ENCODE measurements at places on chromosomes 2 and 18.

GRCh38 chr2:5394223-5394622 lies 298.0 kb upstream of the SOX11 start:
- DNase-seq = no peak

DNA sequence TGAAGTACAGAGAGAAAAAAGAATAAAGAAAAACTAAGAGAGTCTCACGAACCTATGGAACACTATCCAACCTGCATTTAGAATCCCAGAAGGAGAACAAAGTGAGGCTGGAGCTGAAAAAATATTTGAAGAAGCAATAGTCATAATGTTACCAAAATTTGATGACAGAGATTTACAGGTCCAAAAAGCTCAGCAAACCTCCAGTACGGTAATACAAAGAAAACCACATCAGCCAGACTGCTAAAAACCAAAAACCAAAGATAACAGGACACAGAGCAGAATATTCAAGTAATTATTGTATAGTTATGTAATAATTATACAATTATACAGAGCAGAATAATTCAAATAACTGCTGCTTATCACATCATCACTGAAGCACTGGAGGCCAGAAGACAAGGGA lies 23.7 kb downstream of the ATL2 start:
- DNase-seq = no peak

GRCh38 chr18:60122339-60122738 lies 222.5 kb downstream of the PMAIP1 start:
- DNase-seq = no peak

DNA sequence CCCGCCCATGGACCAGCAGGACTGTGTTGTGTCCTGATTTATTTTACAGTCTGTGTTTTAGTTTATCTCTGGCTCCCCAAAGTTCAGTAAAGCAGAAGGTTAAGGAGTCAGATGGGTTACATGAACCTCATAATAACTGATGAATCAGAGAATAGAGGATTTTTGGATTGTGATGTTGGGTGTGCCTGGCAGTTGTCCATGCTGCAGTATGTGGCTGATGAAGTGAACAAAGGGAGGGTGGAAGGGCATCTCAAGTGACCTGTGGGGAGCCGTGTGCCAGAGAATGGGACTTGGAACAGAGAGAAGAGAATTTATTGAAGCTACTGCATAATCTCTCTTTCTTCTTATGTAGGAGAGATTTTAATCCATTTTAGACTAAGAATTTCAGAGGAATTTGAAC lies 145.5 kb downstream of the MAP4K4 start:
- no peak for DNase-seq

- no peak for DNase-seq
Measured at GRCh38 chr2:109337221-109337620, 208.2 kb downstream of the SH3RF3 start.

GRCh38 chr2:43376523-43377198 lies 150.3 kb upstream of the ZFP36L2 start:
- no peak for DNase-seq

DNA sequence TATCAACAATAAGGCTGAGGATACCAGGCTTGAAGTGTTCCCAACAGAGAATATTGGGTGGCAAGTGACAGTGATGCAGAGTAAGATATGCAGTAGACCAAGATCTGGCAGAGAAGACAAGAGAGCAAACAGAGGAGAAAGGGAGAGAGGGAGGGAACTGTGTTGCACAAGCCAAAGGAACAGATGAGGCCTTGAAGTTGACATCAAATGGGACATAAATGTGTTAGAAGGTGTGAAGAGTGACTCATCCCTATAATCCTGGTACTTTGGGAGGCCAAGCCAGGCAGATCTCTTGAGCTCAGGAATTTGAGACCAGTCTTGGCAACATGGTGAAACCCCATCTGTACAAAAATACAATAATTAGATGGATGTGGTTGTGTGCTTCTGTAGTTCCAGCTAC lies 342.9 kb downstream of the PARD3B start:
- no peak for DNase-seq

DNA sequence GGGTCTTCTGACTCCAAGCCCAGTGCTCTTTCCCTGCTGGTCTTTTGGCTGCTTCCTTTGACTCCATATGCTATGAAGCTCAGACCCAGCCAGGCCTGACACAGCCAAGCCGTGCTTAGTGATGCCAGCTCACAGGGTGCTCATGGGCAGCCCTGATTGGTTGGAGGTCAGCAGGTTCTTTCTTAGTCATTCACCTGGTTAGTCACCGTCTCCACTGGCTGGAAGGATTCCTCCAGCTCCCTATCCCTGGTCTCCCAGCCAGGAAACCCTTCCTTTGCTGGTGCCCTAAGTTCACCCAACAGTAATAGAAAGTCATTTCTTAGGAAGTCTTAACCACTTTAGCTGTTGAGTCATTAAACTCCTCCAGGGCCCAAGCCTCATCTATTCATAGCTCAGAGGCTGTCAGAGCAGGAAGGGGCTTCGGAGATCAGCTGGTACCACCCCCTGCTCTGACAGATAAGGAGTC lies 3.9 kb downstream of the KCNK3 start:
- DNase-seq = no peak

- DNase-seq = no peak
Measured at GRCh38 chr2:146544701-146545100, 1300.1 kb upstream of the ACVR2A start.

Measured in C1 segment of cervical spinal cord (tissue), 14 donors.